ENCODE measurements at places on chromosomes 5 and 9.

DNA sequence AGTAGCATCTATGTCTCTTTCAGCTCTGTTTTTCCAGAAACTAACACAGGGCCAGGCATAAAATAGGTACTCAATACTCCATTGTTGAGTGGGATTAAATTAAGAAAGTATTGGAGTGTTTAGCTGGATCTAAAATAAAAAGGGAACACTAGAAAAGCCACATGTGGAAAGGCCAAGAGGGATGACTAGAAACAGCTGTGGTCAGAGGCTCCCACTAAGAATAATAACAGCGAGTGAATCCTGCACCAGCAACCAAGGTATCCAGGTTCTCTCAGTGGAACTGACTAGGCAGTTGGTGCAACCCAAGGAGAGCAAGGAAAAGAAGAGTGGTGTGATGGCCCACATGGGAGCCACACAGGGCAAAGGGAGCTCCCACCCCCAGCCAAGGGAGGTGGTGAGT, 31.5 kb upstream of the RGMB start:
- DNase-seq: no peak

- no peak for DNase-seq
These were observed 28.6 kb downstream of the IDNK start for GRCh38 chr9:83651558-83651957.

- DNase-seq: no peak
These were observed 3.3 kb downstream of the OTULINL start for GRCh38 chr5:14584848-14585247.

GRCh38 chr9:5918460-5918859, 27.8 kb downstream of the MLANA start:
- no peak for DNase-seq

DNA sequence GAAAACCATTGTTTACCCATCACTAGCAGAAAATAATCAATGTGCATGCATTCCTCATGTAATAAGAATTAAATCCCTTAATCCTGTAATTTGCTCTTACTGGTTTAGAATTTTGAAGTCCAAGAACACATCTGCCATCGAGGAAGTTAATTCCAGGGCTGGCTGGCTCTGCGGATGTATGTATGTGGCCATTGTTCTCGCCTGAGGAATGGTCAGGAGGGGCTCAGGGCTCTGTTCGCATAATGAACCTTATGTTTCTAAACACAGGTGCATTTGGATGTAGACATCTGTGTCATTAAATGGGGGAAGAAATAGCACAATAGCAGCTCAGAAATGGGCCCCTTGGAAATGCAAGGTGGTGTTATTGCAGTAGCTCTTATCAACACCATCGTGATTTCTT, 148.6 kb upstream of the GAS1 start:
- DNase-seq: no peak

GRCh38 chr9:127972236-127972871, 8.4 kb downstream of the EEIG1 start:
- no peak for DNase-seq

GRCh38 chr9:37034305-37034937, 353 bp upstream of the PAX5 start:
- no peak for DNase-seq

DNA sequence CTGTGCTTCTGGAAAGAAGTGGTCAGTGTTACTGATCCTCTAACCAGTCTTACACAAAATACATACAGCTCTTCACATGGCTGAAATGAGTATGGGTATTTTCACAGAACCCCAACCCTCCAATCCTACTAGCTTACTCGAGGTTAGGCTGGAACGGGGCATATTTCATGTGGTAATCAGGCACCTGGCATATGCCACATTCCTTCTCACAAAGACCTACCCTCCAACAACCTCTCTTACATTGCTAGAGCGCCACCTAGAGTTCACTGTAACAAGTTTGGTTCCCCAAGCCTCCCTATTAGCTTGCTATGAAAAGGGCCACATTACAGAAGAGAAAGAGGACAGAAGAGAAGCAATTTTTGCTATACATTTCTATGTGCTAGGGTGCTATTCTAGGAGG, 597.3 kb downstream of the PRELID2 start:
- DNase-seq: peak; percentile 51

GRCh38 chr5:72347801-72348308, 27.7 kb downstream of the PTCD2 start:
- DNase-seq: no peak

DNA sequence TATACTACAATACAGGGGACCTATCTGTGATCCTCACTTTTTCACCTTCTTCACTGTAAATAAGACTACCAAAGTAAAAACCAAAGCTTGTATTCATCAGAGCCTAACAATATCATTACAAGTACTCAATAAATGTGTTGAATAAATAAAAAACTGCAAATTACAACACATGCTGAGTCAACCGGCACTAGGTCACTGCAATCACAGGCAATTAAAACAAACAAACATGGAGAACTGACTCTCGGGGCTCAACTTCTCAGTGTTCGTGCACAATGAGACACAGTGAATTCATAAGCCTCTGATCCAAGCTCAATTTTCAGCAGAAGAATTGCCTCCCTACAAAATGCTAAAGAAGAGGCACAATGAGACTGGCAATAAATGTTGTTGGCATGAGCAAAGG, 69.2 kb downstream of the CDK5RAP2 start:
- no peak for DNase-seq

DNA sequence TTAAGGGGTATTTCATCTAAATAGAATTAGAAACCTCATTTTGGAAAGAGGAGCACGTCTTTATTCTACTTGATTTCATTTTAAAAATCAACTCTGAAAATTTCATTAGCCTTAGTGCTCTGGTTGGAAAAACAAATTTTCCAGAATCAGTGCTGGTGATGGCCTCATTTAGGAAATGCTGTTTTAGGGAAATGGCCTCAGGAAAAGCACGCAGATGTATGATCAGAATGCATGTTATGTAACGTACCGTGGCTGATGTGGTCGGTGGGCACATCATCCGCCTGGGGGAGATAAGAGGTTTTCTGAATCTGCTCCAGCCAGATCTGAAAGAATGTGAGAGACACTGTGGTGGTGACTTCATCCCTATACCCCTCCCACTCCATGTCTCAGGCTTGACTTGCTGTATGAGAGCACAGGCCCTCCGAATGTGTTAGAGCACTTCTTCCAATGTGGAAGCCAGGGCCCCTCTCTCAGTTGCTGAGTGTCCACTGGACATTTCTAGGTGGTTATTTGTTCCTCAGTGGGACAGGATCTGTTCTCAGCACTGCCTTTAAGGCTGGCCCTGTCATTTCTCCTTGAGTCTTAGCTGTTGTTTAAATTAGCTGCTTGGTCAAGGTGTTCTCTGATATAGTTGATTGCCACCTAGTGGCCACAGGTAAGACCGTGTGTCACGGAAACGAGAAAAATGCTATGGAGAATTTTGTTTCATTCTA, 96.5 kb downstream of the ARHGAP26 start:
- no peak for DNase-seq

- no peak for DNase-seq
These were observed 16.0 kb downstream of the SLC22A5 start for GRCh38 chr5:132385326-132386105.

DNA sequence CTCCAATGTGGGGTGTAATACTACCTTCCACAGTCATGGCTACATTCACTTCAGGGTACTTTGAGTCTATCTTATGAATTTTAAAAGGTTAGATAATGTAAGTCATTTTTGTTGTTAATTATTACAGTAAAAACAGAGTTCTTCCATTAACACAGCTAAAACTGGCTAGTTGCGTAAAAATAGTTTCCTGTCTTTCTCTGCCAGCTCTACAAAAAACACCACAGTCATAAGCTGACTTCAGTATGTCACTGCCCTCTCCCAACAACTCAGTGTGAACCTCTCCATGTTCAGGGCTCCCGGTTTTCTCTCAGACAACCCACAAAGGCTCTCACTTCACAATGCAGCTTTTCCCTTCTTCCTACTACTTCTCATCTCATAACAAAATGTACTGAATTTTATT, 84.8 kb upstream of the ITGA1 start:
- DNase-seq: no peak

- no peak for DNase-seq
These were observed 117.5 kb upstream of the SHB start for GRCh38 chr9:38186404-38187115.

GRCh38 chr5:10334831-10335230, 18.7 kb upstream of the MARCHF6 start:
- DNase-seq: no peak

GRCh38 chr5:2801577-2802525, 50.4 kb upstream of the IRX2 start:
- DNase-seq: no peak
